ENCODE measurements at places on chromosomes 13 and 19. TPM values are rescaled to one million over a fixed set of nuclear protein-coding genes. Genes with fewer than 3 reads are reported as not detected.

The ZNF440 gene
- polyA plus RNA-seq = 14.2 TPM

The ZNF653 gene
- polyA plus RNA-seq = 5.1 TPM

GRCh38 chr19:28656644-28657043 is 556.3 kb downstream of the UQCRFS1 start:
- DNase-seq = no peak

DNA sequence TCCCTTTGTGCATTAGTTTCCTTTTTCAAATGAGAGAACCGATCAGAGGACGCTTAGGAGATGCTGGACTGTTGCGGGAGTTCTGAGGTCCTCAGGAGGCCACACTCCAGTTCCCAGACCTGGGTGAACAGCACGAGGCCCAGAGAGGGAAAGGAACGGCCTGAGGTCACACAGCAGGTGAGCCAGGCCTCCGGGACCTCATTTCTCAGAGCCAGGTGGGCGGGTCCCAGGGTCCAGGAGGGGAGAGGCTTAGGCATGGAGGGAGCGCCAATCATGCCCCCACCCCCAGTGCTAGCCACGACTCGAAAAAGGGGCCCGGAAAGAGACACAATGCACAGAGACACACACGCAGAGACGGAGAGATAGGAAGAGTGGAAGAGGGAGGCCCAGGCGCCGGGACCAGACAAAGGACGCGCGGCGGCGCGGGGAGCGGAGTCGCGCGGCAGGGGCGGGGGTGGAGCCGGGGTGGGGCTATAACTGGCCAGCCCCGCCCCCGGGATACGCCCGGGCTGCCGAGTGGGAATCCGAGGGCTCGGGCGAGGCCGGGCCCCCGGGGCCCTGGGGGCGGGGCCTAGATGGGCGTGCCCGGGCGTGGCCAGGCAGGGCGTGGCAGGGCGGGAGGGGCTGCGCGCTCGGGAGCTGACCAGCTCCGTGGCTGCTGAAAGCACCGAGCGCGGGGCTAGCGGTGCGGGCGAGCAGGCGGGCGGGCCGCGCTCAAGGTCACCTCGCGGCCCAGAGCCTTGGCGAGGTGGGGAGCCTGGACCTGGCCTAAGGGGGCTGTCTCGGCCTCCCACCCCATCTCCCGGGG is 1.6 kb downstream of the ELAVL3 start:
- DNase-seq = no peak

DNA sequence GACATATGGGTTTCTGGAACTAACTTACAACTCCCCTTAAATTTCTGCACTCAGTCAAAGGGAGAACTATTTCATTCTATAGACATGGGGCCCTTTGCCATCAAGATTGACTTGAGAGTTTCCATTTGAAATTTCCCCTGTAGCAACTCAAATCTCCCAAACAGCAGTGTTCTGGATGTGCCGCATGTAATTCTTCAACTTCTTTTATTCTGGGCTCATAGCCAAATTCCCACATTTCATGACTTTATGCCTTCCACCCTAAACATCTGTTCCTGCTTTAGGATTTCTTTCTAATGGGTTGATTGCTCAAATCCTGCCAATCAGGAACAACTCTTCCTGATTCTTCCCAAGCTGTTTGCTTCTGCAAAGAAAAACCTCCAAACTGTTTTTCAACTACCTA is 336.0 kb downstream of the TBC1D4 start:
- DNase-seq = no peak
